ENCODE measurements at places on chromosomes 4 and X. TPM values are rescaled to one million over a fixed set of nuclear protein-coding genes. Genes with fewer than 3 reads are reported as not detected.

DNA sequence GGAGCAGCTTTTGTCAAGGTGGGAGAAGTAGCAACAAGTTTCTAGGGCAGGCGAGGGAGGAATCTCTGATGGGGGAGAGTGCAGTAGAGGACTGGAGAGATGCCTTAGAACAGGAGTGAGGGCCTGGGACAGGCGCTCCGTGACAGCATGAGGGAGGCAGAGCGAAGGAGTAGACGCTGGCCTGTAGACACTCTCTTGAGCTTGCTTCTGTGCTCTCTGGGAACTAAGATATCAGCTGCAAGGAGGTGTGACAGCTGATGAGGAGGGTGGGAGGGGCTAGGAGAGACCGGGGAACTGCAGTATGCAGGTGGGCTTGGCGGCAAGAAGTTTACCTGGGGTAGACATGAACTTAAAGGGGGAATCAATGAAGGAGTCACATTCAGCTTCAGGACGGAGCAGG is 35.7 kb downstream of the MECP2 start:
- DNase-seq, result no peak

GRCh38 chr4:78299565-78299972 is 242.4 kb downstream of the FRAS1 start:
- DNase-seq, result no peak

DNA sequence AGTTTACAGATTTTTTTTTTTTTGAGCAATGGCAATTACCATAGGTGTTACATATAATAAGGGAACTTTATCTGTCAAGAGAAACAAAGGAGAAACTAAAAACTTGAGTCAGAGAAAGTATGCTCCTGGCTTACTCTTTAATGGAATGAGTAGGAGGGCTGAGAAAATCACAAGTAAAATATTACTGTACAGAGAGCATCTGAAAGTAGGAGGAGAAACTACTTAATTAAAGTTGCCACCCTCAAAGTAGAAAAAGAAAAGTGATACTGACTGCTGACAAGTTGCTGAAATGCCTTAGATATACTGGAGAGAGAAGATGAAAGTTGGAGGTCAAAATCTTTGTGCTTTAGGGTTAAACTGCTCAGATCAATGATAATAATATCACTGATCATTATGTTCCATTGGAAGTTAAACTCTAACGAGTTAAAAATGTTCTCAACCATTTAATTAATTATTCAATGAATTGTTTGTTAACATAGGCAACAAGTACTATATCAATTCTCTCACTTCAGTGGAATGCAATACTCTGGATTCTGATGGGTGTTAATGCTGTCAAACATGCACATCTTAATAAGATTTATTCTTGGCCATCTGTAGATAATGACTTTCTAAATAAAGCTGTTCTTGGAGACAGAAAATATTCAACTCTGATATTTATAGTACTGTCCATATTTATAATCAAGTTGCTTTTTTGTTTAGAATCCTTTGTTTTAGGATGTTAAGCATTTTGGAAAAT is 61.2 kb upstream of the CAMK2D start:
- no peak for DNase-seq

GRCh38 chr4:74618659-74619058 is 173.7 kb downstream of the AREG start:
- DNase-seq, result no peak

The ADH1A gene
- total RNA-seq, result not detected

The TRAM1L1 gene
- total RNA-seq, result 0.26 TPM

The SORCS2 gene
- not detected for total RNA-seq
